GM20000 (cell line): ENCODE measurements at places on chromosomes 5 and 9.
A peak's percentile ranks its signal among the peaks of the same experiment; 100 is the strongest.

DNA sequence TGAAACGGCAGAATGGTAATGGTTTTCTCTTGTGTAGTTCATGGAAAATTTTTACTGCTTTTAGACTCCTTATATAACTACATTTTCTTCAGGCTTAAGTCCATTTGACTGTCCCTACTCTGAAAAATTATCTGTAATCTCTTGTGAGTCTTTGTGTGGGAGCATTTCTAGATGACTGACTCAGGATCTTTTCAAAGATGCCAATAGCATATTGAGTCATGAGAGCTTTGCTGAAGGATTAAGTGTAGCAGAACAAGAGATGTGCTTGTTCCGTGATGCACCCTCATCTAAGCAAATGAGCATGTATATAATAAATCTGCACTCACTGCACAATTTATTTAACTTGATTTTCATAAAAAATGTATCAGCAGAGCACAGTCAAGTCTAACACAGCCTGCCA is 298.7 kb upstream of the CDH6 start:
- DNase-seq, result no peak

DNA sequence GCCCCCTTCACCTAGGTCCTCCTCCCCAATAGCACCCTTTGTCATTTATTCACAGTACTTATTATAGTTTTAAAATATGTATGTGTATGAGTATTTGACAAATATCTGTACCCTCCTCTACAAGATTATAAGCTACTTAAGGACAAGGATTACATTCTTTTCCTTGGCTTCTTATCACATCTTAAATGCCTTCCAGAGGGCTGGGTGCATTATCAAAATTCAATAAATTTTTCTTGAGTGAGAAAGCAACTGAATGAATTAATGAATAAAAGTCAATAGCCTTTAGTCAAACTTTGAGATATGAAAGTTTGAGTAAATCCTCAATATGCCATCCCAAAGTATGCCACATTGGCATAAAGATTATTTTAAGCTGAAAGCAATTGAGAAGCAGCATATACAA is 621.7 kb downstream of the DNAH5 start:
- no peak for DNase-seq

GRCh38 chr5:168120401-168121137 is 170.9 kb upstream of the WWC1 start:
- DNase-seq, result no peak

- no peak for DNase-seq
These were observed 153.6 kb downstream of the GNAQ start for GRCh38 chr9:77877976-77878375.

GRCh38 chr5:132083071-132083678 is 9.6 kb downstream of the CSF2 start:
- DNase-seq, result no peak

- peak; percentile 72 for DNase-seq
These were observed 148.4 kb downstream of the MAPKAP1 start for GRCh38 chr9:125558453-125559092.

DNA sequence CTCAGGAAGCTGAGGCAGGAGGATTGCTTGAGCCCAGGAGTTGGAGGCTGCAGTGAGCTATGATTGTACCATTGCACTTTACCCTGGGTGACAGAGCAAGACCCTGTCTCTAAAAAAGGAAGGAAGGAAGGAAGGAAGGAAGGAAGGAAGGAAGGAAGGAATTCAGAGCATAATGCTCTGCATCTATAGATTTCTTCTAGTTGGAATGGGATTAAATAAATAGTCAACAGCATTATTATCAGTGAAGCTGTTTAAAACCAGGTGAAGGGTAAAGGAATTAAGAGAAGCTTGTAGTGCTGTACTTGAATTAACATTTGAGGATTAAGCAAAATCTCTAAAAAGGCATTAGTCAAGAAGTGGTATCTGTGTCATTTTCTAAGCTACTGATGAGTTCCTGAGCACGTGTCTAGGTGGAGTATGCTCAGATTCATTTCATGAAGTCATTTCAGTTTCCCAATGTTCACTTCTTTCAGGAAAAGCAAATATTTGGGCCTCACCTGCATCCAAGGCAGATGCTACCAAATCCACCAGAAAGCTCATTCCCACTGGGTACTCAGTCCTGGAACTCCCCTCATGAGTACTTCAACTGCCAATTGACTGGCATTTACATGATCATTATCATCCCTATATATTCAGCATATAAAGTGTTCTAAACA is 8.4 kb downstream of the PDE6A start:
- no peak for DNase-seq

DNA sequence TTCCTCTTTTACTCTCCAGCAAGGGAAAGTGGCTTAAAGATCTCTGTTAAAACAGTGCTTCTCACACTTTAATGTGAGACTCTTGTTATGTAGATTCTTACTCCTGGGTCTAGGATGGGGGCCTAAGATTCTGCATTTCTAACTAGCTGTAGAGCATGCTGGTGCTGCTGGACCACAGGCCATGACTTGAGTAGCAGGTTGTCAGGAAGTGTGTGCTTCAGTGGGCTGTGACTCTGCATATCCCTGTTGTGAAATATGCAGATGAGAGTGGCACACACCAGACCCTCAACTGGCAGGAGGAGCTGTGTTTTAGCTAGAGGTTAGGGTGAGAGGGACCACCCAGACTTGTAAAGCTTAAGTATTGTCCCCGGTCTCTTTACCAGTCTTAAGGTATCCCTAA is 191.1 kb upstream of the DMRT1 start:
- no peak for DNase-seq

DNA sequence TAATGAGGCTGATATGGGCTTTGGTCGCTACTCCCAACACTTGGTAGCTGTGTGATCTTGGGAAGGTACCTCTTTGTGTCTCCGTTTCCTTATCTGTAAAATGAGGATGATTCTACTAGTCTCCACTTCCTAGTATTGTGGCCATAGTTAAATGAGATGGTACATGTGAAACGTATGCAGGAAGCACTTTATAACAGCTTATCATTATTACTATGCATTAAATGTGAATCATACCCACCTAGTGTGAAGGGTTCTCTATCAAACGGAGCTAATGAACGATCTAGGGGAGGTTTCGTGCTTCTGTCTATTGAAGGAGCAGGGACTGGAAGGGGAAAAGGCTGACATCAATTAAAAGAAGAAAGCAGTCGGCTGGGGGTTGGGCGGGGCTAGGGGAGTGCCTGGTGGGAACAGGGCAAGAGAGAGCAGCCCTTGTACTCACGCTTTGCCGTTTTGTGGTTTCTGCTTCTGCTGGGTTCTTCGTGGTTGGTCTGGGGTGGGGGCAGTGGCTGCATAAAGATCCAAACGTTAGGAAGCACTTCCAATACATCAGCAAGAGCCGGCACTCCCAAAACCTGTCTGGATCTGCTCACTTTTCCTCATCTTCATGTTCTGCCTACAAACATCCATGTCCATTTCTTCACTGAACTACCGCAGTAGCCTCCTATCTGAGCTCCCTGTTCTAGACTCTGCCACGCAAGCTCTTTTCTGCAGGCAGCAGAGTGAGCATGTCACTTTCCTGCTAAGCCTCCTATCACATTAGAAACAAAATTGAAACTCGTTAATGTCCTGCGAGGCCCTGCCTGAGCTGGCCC is 30.8 kb downstream of the LCP2 start:
- DNase-seq, result no peak
